ENCODE measurements at places on chromosomes 4 and X.

DNA sequence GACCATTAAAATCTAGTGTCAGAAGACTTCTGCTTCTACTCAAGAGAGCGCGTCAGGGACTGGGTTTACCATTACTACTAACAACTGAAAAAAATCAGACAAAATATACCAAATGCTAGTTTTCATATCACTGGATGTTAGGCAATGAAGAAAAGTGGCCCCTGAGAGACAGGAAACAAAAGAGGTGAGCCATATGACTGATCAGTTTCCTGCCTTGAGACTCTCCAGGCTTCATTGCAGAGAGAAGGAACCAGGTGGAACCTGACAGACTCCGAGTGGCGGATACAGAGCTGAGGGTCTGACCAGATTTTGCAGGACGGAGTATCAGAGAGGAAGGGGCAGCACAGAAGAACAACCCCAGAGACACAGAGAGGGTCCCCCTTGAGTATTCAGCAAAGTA, 86.3 kb downstream of the C4orf51 start:
- no peak for DNase-seq

- DNase-seq: no peak
Measured at GRCh38 chr4:3374667-3375066, 67.1 kb upstream of the HGFAC start.

DNA sequence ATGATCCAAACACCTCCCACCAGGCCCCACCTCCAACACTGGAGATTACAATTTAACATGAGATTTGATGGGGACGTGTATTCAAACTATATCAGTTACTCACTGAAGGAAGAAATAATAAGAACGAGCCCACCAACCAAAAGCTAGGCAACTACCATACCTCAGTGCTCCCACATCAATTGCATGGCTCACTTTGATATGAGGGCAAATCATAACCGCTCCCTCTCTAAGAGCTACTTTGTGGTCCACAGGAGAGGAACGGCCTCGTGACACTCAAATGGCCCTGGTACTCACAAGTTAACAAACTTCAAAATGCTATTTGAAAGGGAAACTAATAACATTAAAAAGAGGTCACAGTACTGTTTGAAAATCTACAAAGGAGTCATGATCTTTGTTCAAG, 170.7 kb upstream of the SLC7A11 start:
- no peak for DNase-seq

GRCh38 chr4:161894493-161895167, 269.2 kb downstream of the FSTL5 start:
- no peak for DNase-seq

DNA sequence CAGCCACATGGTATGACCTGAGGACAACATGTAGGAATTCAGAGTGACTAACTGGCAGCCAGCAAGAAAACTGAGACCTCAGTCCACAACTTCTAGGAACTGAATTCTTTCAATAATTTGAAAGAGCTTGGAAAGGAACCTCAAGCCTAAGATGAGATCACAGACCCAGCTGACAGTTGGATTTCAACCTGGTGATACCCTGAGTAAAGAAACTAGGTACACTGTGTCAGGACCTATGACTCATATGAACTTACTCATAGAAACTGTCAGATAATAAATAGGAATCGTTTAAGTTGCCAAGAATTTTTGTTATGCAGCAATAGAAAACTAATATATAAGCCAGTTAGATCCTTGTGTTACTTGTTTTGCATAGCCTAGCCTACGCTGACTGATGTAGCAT, 102.4 kb upstream of the DCAF12L1 start:
- no peak for DNase-seq

- no peak for DNase-seq
Measured at GRCh38 chr4:38950159-38950558, 82.0 kb downstream of the TMEM156 start.

GRCh38 chr4:149344436-149344835, 471.2 kb downstream of the IQCM start:
- DNase-seq: no peak

DNA sequence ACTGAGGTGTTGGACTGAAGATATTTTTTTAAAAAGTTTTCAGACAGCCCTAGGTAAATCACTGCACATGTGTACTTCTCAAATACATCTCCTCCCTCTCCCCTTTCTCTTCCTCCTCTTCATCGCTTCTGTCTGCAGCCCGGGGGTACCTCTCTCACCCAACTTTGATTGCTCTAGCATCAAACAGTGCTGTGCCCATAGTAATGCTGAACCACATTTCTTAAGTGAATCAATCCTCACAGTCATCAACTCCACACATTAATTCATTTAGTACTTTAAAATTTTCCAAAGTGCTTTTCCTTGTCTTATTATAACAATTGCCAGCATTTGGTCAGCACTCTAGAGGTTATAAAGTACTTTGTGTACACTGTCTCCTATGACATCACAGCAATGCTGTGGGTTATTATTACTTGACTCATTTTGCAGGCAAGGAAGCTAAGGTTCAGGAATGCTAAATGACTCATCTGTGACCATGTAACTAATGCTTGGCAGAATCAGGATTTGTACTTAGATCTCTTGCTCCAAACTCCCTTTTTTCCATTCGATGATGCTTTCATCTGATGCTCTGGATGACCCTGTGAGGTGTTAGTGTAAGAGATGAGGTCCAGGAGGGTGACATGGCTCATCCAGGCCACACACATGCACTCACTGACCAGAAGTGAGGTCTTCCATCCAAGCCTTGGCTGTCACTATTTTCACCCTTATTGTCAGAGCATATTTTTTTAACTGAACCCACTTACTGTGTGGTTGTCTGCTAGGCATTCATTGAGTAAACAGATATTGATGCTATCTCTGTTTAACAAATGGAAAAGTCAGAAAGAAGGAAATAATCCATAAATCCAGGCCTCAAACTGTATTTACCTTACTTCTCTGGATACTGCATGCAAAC, 58.8 kb downstream of the RHOH start:
- peak; percentile 88 for DNase-seq

DNA sequence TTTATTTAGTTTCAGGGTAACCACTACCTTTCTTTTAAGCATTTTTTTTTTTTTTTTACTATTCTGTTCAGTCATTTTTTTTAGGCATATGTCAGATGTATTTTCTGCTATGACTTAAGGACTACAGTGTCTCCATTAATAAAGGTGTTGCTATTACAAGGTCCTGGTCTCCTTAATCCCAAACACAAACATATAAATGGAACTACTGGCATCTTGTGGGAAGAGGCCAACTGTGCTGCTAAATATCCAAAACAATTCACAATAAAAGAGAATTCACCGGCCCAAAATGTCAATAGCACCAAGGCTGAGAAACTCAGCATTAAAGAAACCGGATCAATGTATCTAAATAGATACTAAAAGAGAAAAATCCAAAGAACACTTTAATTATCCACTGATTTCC, 26.4 kb downstream of the LCORL start:
- no peak for DNase-seq

DNA sequence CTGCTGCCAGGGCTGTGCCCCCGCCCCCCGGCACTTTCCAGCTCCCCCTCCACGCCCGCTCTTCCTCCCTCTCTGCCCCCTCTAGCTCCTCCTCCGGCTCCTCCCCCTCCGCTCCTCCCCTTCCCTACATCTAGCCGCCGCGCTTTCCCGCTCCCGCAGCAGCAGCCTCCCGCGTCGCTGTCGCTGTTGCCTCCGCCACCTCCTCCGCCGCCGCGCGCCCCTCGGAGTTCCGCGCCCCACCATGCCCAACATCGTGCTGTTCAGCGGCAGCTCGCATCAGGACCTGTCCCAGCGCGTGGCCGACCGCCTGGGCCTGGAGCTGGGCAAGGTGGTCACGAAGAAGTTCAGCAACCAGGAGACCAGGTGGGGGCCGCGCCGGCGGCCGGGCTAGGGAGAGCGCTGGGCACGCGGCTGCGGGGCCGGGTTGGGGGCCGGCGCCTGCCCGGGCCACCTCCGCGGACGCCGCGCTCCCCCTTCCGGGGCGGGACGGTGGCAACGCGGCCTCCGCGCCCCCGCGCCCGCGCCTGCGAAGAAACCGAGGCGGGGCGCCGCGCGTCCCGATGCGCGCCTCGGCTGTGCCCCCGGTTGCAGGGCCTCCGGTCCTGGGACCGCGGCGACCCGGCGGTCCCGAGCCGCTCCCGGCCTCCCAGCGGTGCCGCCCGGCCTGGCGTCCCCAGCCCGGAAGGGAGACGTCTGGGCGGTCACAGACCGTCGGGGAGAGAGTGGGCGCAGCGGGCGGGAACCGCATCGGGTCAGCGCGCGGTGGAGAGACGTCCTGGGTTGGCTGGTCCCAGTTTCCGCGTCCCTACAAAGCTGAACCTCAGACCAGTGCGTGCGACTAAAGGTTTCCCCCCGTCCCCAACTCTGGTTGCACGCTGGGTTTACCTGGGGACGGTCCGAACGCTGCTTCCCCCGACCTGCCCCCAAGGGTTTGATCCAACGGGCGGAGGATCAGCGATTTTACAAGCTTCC, at the start of gene PRPS2:
TSS of gene PRPS2 (plus strand) at position 156 of the 972 bp plus-strand sequence. CDS start at position 242, 86 bp downstream.
- peak; percentile 58 for DNase-seq

DNA sequence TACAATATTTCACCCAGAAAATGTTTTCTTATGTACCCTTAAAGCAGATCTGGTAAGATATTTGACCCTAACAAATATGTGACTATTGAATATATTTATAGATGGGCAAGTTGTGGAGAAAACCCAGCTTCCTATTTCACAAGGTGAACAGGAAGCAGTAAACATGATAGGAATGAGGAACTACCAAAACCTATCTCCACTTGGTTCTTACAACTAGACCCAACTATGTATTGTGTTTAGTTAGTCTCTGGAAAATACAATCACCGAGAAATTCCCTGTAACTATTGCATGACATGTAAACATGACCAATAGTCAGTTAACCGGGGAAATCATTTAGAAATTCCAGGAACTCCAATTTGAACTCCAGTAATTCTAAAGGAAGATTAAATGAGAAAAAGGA, 8.4 kb upstream of the RXFP1 start:
- DNase-seq: no peak

Measured in SW480 (cell line).